ENCODE measurements at places on chromosomes 6 and 20.

GRCh38 chr6:121651420-121651819 is 216.0 kb downstream of the GJA1 start:
- DNase-seq = no peak

DNA sequence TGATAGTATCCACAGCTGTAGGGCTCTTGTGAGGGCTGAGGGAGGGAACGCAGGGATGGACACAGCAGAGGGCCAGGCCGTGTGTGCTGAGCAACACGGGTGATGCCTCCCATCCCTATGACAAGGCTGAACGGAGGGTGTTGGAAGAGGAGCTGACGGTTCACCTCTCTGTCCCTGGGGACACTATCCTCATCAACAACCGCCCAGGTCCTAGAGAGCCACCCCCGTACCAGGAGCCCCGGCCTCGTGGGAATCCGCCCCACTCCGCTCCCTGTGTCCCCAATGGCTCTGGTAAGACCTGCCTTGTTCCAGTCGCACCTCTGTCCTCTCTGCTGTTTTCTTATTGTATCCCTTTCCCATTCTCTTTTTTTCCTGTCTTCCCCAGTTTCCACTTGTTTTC is 10.1 kb downstream of the DDR1 start:
- no peak for DNase-seq

GRCh38 chr20:25229486-25230165 is 18.3 kb upstream of the PYGB start:
- no peak for DNase-seq

- DNase-seq = no peak
These were observed 246.2 kb downstream of the HACE1 start for GRCh38 chr6:104613416-104614001.

DNA sequence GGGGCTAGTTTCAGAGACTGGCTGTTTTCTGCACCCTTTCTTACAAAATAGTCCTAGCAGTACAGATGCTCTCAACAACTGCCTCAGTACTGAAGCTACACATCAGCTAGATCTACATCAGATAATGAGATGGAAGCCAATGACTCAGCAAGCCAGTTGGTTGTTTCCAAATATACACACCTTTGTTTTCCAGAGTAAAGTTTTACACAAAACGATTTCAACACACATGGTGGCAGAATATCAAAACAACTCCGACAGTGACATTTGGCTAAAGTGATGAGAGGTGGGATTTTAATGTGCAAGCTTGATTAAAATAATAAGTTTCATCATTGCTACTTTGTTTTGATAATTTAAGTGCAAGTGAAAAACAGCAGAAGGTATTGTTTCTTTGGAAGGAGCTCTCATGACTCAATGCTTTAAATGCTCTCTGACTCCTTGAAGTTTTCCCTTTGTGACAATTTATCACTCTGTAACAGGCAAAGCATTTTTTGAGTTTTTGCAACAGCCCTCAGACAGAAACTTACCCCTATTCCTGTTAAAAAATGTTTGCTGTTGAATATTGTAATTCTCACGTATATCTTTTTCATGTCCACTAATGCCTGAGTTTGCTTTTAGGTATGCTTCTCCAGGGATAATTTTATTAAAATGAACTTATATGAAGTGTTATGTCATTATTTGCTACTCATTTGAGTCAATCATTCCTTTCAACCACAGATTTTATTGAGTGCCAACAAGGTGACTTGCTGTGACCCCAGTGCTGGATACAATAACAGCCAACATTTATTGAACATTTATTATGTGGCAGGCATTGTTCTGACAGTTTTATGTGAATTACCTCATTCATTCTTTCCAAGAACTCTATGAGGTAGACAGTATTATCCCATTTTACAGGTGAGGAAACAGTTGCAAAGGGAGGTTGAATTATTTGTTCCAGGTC is 882.0 kb downstream of the TFAP2A start:
- no peak for DNase-seq

GRCh38 chr6:30839671-30840070 is 44.6 kb upstream of the DDR1 start:
- no peak for DNase-seq

Data from germinal center (tissue), 1 donor.